Fibroblast of the aortic adventitia (primary cell): ENCODE measurements at places on chromosomes 7 and 10. TPM values are rescaled to one million over a fixed set of nuclear protein-coding genes. Genes with fewer than 3 reads are reported as not detected.

Gene SPDYE8
- not detected in 2 replicates for total RNA-seq

Gene UCN3
- total RNA-seq = not detected in 2 replicates

Gene RHEB
- total RNA-seq = 98.8 and 173 TPM in 2 replicates

Gene CCZ1B
- total RNA-seq = 45.6 and 114 TPM in 2 replicates

Gene AQP1
- total RNA-seq = 2.8 and 4.5 TPM in 2 replicates

Gene KIAA1217
- total RNA-seq = 3.6 and 12.5 TPM in 2 replicates

Gene ASB10
- total RNA-seq = not detected in 2 replicates

Gene PROSER2
- 3.1 and 4.7 TPM in 2 replicates for total RNA-seq

Gene ANKRD61
- total RNA-seq = not detected in 2 replicates

Gene TIMM23B
- 15.8 and 17.2 TPM in 2 replicates for total RNA-seq
